ENCODE measurements at places on chromosomes 1 and 21. TPM values are rescaled to one million over a fixed set of nuclear protein-coding genes. Genes with fewer than 3 reads are reported as not detected.

NBPF10 gene
- total RNA-seq = 1.5 TPM

PTGFR gene
- total RNA-seq = not detected

GRCh38 chr1:119007670-119008482 is 19.7 kb upstream of the TBX15 start:
- no peak for DNase-seq
- H3K4me1 ChIP-seq = peaks cover 14% of the 10 kb centered on the region
- peaks cover 72% of the 10 kb centered on the region for H3K27me3 ChIP-seq
- peak overlapping the region; percentile 30 for H3K4me3 ChIP-seq
- no peak overlapping the region for H3K27ac ChIP-seq

GRCh38 chr1:227577500-227577899 is 14.1 kb downstream of the ZNF678 start:
- H3K27me3 ChIP-seq = no peaks in the 10 kb centered on the region
- no peak overlapping the region for H3K4me3 ChIP-seq
